ENCODE measurements at places on chromosomes 12 and 14.

GRCh38 chr14:96112032-96112431 lies 72.9 kb downstream of the C14orf132 start:
- H3K27ac ChIP-seq = no peak overlapping the region
- H3K27me3 ChIP-seq = no peaks in the 10 kb centered on the region
- DNase-seq = no peak
- H3K36me3 ChIP-seq = no peaks in the 10 kb centered on the region
- H3K4me1 ChIP-seq = peaks cover 2% of the 10 kb centered on the region

DNA sequence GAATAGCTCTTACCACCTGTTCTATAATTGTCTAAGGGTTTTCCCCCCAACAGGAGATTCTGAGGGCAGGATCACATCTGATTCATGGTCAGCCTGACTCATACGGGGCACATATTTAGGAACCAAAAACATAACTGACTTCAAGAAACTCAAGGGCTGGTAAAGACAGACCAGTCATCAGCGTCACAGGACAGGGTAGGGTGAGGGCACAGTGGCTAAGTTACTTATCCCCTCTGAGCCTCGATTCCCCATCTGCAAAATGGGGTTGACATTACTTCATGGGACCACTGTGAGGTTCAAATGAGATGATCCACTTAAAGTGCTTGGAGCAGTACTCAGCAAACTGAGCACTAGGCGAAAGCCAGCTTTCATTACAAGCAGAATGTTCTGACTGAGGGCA lies 606 bp downstream of the CINP start:
- peak overlapping the region; percentile 90 for H3K4me3 ChIP-seq
- no peak for DNase-seq
- H3K4me1 ChIP-seq = peaks cover 17% of the 10 kb centered on the region

DNA sequence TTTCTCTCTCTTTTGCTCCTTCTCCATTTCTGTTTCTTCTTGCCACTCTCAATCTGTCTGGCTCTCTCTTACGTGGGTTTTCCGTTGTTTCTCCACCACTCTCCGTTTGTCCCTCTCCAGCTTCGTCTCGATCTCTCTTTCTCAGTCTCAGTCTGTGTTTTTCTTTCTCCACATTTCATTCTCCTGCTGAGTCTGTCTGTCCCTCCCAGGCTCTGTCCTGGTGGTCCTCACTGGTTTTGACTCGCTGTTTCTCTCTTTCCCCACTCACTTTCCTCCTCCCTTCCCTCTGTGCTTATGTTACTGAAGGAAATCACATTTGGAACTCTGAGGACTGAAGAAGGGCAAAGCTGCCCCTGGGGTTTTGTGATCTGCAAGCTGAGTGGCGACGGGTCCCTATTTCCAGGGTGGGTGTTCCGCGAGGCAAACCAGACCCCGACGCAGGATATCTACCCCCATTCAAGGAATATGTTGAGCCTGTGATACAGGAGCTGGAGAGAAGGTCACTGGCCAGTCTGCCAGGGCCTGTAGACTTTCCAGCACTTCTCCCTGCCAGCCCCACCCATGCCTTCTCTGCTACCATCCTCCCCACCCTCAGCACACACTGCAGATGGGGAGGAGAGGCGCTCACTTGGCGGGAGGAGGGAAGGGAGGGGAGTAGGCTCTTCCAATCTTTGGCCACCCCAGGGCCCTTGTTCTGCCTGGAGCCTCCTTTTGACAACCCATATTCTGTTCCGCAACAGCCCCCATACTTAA lies 102.7 kb upstream of the MAP1LC3B2 start:
- H3K36me3 ChIP-seq = no peaks in the 10 kb centered on the region
- peaks cover 7% of the 10 kb centered on the region for H3K27me3 ChIP-seq
- no peak overlapping the region for H3K4me3 ChIP-seq
- H3K27ac ChIP-seq = no peak overlapping the region
- no peak for DNase-seq

- no peak for DNase-seq
- peaks cover 21% of the 10 kb centered on the region for H3K27me3 ChIP-seq
- H3K27ac ChIP-seq = no peak overlapping the region
- peaks cover 13% of the 10 kb centered on the region for H3K4me1 ChIP-seq
- H3K4me3 ChIP-seq = no peak overlapping the region
Measured at GRCh38 chr14:94153750-94154342, 20.3 kb upstream of the PPP4R4 start.

- DNase-seq = no peak
- no peaks in the 10 kb centered on the region for H3K27me3 ChIP-seq
- peaks cover 47% of the 10 kb centered on the region for H3K36me3 ChIP-seq
- H3K4me1 ChIP-seq = peaks cover 77% of the 10 kb centered on the region
- peak overlapping the region; percentile 49 for H3K4me3 ChIP-seq
Measured at GRCh38 chr14:61478971-61479473, 157.6 kb downstream of the PRKCH start.

- peak overlapping the region; percentile 59 for H3K4me3 ChIP-seq
- no peak overlapping the region for H3K27ac ChIP-seq
- no peaks in the 10 kb centered on the region for H3K36me3 ChIP-seq
- no peak for DNase-seq
Measured at GRCh38 chr12:90299666-90300065, 591.0 kb upstream of the ATP2B1 start.

DNA sequence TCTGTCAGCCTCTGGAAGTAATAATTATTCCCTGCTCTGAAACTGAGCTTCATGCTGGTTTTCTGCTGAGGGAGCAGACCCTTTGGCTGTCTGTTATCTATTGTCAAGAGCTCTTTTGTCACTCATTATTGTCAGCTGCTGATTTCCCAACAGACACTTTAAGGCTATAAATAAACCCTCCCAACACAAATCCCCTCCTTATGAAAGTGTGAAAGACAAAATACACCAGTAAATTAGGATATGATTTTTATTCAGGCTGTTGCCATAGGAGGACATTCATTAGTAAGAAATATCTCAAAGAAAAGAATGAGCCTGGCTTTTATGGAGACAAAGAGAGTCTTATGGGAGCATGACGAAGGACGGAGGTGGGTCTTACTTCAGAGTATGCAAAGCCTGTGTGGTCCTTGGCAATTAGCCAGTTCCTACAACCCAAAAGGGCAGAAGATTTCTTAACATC lies 180.8 kb downstream of the CRADD start:
- H3K27ac ChIP-seq = no peak overlapping the region
- H3K27me3 ChIP-seq = no peaks in the 10 kb centered on the region
- H3K4me3 ChIP-seq = no peak overlapping the region
- peaks cover 44% of the 10 kb centered on the region for H3K4me1 ChIP-seq
- H3K36me3 ChIP-seq = no peaks in the 10 kb centered on the region
- no peak for DNase-seq

DNA sequence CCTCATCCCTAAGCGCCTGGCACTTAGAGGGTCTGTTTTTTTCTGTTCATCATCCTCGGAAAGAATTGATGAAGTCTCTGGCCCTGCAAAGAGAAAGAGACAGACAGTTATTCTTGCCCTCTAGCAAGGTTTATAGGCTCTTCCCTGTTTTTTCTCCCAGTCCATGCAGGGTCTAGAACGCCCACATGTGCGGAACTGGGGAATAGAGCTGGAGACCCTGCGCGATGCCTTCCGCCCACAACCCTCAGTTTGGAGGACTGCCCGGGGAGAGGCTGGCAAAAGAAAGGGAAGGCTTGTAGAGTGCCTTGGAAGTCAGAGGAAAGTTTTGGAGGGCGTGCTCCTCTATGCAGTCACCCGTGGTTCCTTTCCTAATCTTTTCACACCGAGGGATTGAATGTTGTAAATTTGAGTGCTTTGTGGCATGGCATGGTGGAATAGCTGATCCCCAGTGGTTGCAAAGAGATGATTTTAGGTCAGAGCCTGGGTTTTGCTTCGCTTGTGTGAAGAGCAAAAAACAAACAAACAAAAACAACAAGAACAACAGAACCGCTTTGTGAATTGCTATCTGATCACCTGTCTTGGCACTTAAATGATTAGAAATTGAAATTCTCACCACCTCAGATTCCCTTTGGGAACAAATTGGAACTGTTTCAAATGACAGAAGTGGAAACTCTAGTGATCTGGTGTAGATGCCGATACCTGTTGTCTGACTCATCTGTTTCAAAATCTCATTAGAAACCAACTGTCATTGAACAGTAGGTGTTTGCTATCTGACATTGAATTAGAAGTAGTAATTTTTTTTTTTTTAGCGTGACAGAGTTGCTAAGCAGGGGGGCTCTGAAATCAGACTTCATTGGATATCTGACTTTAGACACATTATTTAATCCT lies 947 bp downstream of the GAS2L3 start:
- H3K4me1 ChIP-seq = peaks cover 15% of the 10 kb centered on the region
- H3K36me3 ChIP-seq = no peaks in the 10 kb centered on the region
- peak overlapping the region; percentile 89 for H3K4me3 ChIP-seq
- peaks cover 20% of the 10 kb centered on the region for H3K27me3 ChIP-seq

GRCh38 chr14:51398898-51399297 lies 158.9 kb downstream of the TMX1 start:
- H3K36me3 ChIP-seq = no peaks in the 10 kb centered on the region
- no peak overlapping the region for H3K27ac ChIP-seq
- DNase-seq = no peak

GRCh38 chr12:46210873-46211439 lies 57.9 kb downstream of the SLC38A1 start:
- H3K36me3 ChIP-seq = peaks cover 90% of the 10 kb centered on the region
- peaks cover 68% of the 10 kb centered on the region for H3K4me1 ChIP-seq
- H3K4me3 ChIP-seq = peak overlapping the region; percentile 43
- H3K27me3 ChIP-seq = no peaks in the 10 kb centered on the region
- DNase-seq = no peak

DNA sequence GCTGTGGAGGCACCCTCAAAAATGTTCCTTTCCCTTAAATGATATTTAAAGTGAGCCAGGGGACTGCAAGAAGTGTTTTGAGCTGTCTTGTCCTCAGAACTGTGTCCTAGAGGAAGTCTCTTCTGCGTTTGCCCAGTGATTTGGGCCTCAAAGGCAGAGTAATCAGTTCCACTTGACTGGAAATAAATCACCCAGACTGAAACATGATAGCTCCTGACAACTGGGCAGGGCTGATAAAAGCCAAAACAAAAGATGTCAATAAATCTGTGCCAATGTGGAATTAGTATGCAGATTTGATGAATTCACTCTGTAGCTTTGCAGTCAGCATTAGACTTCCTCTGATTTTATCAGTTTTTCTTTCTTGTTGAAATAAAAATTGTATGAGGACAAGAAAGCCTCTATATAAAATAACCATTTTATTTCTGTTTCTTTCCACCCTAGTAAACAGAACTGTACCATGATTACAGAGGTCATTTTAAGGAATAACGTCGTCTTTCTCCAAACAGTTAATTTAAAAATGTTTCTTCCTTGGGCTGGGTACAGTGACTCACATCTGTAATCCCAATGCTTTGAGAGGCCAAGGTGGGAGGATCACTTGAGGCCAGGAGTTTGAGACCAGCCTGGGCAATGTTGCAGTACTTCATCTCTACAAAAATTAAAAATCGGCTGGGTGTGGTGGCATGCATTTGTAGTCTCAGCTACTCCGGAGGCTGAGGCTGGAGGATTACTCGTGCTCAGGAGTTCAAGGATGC lies 180.8 kb downstream of the ERC1 start:
- H3K4me1 ChIP-seq = no peaks in the 10 kb centered on the region
- no peak for DNase-seq
- H3K27me3 ChIP-seq = no peaks in the 10 kb centered on the region
- H3K4me3 ChIP-seq = no peak overlapping the region
- H3K36me3 ChIP-seq = peaks cover 5% of the 10 kb centered on the region
- no peak overlapping the region for H3K27ac ChIP-seq

- H3K4me3 ChIP-seq = no peak overlapping the region
- no peaks in the 10 kb centered on the region for H3K36me3 ChIP-seq
- no peak for DNase-seq
- no peaks in the 10 kb centered on the region for H3K4me1 ChIP-seq
Measured at GRCh38 chr14:103593577-103593976, 30.8 kb downstream of the COA8 start.

DNA sequence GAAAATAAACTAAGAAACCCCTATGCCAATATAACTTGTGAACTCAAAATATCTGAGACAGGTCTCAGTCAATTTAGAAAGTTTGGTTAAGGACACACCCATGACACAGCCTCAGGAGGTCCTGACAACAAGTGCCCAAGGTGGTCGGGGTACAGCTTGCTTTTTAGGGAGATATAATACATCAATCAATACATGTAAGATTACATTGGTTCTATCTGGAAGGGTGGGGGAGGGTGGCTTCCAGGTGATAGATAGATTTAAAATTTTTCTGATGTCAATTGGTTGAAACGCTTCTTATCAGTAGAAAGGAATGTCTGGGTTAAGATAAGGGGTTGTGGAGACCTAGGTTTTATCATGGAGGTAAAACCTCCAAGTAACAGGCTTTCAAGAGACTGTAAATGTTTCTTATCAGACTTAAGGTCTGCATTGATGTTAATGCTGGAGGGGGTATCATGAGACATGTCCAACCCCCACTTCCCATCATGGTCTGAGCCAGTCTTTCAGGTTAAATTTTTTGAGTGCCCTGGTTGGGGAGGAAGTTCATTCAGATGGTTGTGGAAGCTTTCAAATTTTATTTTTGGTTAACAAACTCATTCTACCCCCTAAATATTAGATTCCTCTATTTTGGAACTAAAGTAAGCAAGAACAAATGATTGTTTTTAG lies 82.0 kb upstream of the RASSF8 start:
- DNase-seq = no peak
- H3K4me1 ChIP-seq = no peaks in the 10 kb centered on the region
- H3K36me3 ChIP-seq = no peaks in the 10 kb centered on the region
- H3K27ac ChIP-seq = no peak overlapping the region
- H3K4me3 ChIP-seq = no peak overlapping the region

DNA sequence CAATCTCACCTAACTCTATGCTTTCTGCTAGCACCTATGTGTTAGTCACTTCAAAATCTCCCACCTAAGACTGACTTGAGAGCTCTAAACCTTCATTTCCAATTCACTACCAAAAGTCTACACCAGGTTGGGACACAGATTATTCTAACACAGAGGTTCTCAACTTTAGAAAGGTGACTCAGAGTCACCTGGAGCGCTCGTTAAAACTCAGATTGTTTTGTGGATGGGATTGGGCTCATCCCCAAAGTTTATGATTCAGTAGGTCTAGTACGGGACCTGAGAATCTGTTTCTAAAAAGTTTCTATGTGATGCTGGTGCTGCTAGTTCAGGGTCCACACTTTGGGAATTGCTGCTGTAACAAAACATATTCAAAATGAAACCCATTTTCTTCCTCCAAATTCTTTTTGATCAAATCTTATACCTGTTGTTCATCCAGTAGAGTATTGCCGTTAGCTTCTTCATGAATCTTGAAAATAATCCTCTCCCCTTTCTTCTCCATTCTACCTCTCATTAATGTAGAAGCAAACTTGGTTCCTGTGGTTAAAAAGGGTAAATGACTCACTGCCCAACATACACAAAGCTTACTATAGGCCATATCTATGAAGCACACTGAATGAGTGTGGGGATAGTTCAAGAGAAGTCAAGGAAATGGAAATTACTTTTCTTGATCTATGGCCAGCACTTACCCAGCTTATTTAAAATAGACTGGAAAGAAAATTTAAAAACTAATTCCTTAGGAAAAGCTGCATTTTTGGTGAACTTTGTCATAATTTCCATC lies 206.7 kb downstream of the KIF21A start:
- H3K27ac ChIP-seq = no peak overlapping the region

Measured in activated T-helper 2 cell treated with anti-CD3 and anti-CD28 coated beads, Interferon-gamma antibody, Interleukin-2, Interleukin-4, amounts not matched to agents 10 μg/mL and 5 μg/mL and 100 μg/mL, durations not matched to agents 14 hours and 24 hours and 36 hours (primary cell).